AG09319 (cell line): ENCODE measurements at places on chromosomes 16 and 17.

DNA sequence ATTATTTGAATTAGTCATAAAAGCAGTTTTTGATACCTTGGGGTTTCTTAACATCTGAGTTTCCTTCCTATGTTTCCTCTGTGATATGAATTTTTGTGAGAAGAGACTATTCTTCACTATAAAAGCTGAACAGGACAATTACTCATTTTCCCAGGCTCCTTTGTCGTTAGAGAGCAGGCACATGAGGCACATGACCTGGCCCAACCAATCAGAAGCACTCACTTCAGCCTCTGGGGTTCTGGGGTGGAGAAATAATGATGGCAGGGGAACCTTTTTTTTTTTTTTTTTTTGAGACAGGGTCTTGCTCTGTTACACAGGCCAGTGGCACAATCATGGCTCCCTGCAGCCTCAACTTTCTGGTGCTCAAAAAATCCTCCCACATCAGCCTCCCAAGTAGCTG lies 145.5 kb upstream of the ASIC2 start:
- DNase-seq, result no peak

DNA sequence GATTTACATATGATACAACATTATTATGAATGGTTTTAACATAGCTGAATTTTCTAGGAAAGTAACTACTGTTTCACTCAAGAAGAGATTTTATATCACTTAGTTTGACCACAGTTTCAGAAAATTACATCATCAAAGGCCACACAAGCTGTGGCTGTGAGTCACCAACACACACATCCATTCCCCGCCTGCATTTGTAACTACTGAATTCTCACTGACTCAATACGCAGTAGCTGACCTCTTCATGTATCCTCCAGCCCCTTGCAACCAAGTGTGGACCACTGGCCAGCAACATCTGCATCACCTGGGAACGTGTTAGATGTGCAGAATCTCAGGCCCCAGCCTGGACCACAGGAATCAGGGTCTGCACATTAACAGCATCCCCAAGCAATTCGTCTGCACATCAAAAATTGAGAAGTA lies 197.6 kb downstream of the XYLT1 start:
- peak; percentile 68 for DNase-seq

GRCh38 chr17:15238676-15239422 lies 26.3 kb downstream of the PMP22 start:
- DNase-seq, result no peak

GRCh38 chr17:32575852-32576251 lies 89.1 kb downstream of the CDK5R1 start:
- DNase-seq, result no peak

GRCh38 chr17:51121620-51122472 lies 1.2 kb upstream of the SPAG9 start:
- DNase-seq, result peak; percentile 64

DNA sequence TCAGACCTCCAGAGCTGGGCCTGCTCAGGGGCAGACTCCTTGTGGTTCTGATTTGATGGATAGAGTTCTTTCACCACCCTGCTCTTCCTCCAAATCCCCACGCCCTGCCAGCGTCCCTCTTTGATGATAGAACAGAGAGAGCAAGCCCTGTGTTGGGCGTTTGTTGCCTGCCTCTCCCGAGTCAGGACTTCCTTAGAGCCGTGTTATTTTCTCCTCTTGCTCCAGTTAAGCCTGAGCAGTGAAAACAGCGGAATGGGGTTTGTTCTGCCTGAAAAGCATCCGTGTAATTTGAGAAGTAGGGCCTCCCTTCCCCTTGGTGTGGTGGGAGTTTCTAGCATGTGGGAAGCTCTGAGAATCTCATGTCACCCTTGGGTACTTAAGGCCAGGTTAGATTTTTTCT lies 22.1 kb downstream of the TMEM94 start:
- no peak for DNase-seq

GRCh38 chr17:77451245-77451893 lies 310.6 kb downstream of the SEC14L1 start:
- DNase-seq, result no peak

GRCh38 chr17:6981426-6981825 lies 14.4 kb upstream of the ALOX12 start:
- DNase-seq, result no peak

DNA sequence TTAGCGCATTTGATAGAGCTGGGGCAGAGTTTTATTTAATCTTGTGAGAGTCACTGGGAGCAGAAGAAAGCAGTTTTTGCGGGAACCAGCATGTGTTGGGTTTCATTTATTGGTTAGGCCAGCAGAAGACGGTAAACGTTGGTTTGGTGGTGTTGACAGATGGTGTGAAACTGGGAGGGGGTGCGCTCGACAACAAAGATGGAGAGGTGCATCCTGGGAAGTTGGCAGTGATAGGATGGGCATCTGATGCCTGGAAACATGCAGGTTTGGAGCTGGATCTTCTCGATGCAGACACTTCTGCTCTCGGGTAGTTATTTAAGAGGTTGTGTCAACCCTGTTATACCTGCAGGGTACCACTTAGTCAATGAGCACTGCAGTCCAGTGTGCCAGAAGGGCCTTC lies 24.9 kb upstream of the CLEC18A start:
- DNase-seq, result no peak

GRCh38 chr16:50388496-50388895 lies 19.7 kb upstream of the BRD7 start:
- no peak for DNase-seq

DNA sequence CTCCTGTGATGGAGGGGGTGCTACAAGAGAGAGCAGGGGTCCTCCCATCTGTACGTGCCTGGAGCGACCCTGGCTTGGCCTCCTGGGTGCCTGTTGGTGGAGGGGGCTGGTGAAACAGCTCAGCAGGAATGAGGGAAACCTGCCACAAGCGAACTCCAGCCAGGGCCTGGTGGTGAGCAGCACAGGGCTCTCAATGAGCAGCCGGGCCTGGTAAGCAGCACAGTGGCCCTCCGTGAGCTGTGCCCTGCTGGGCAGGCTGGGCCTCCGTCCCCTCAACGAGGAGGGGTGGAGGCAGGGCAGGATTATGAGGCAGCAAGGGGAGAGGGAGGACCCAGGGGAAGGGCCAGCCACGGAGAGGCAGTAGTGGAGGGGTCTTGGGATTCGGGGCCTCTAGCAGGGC lies 101.9 kb downstream of the SDK2 start:
- DNase-seq, result no peak

DNA sequence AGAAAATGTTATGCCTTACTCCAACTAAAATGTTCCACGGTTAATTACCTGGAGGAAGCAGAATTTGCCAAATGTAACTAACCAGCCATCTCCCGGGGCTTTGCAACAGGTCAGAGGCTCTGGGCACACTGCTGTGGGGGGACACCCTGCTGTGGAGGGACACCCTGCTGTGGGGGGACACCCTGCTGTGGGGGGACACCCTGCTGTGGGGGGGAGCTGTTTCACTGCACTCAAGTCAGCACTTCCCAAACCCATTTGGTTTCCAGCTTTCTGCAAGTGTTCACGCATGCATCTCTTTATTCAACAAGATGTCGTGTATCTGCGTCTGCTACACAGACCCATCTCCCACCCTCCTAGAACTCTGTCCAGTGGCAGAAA lies 239.5 kb downstream of the C16orf95 start:
- DNase-seq, result no peak

DNA sequence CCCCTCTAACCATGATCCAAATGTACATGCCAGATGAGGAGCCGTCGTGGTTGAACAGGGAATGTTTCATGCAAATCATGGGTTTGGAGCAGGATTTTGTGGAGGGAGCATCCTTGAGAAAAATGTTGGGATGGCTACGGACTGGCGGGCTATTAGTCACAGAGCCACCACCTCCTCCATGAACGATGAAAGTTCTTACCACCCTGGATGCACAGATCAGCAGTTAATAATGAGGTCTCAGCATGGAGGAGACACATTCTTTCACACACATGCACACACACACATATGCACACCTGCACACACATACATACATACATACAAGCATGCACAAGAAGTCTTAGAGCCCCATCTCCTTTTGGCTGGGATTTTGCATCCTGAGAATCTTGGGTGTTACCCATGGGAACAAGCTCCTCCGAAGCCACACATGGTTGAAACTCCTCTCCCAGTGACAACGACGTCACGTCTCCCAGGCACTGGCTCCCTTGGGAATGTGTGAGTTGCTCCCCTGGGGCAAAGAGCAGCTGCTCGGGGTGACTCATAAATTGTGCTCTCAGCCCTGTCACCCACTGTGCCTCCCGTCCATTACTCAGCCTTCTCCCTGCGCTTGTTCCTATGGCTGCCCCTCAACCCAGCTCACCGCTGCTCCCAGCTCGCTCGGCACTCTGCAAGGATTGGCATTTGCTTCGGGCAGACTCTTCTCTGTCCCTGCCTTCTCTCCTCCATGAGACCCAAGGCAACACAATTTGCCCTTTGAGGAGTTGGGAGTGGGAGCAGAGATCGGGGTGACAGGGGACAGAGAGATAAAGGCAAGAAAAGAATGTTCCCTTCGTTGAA lies 344.6 kb downstream of the SOX9 start:
- peak; percentile 10 for DNase-seq

DNA sequence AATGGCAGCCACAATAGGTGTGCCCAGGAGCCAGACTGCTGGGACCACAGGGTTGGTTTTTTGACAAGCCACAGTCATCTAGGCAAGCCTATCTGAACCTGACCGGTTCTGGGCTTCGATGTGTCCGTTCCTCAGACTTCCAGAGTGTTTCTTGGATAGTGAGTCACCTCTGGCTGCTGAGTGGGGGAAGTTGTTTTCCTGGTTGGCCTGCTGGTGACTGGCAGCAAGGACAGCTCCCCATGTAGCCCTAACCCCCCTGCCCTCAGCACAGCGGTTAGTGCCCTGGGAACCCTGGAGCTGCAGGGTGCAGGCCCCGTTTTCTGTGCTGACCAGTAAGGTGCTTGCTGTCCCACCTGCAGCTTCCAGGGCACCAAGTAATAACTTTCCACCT lies 65.5 kb downstream of the PLD6 start:
- no peak for DNase-seq

GRCh38 chr16:85345129-85345639 lies 232.9 kb upstream of the CIBAR2 start:
- DNase-seq, result no peak

GRCh38 chr17:329784-330420 lies 22.7 kb downstream of the RPH3AL start:
- DNase-seq, result no peak

DNA sequence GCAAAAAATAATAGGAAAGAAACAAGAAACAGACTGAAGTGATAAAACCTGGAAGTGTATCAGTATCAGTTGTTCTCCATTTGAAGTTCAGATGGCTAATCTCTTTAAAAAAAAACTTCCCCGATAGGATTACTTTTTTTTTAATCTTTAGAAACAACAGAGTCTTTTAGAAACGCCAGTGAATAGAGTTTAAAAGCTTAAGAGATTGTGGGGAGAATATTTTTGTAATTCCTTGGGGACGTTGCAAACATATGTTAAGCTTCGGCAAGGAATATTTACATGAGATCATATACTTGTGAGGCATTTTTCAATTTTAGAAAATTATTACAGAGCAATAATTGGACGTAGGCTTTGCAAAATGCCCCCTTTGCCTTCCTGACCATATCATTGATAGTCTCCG lies 13.2 kb downstream of the MAF start:
- DNase-seq, result no peak

GRCh38 chr17:76297436-76297835 lies 10.6 kb downstream of the QRICH2 start:
- no peak for DNase-seq

DNA sequence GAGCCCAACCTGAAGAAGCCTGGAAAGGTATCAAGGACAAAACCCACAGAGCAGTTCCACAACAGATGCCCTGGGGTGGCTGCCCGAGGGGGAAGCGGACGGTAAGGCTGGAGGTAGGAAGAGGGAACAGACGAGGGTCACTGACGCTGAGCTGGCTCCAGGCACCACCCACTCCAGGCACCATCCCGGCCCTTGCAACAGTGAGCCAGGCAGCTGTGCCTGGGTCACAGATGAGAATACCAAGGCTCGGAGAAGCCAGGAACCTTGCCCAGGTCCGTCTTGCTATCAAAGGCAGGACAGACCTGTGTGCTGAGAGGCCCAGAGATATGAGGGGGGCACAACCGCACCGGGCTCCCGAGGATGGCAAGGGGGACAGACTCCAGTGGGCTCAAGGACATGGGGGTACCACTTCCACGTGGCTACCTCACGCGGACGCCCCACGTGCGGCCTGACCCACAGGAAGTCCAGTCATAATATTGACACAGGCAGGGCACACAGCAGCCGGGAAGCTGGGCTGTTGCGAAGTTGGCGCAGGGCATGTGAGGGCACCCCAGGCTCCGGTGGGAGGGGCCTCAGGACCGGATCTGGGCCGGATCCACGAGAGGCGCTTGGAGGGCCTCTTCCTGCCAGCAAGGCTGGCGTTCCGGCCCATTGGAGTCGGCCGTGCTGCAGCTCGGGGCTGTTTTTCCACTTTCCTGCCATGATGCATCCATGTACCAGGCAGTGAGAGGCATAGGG lies 29.9 kb downstream of the PEMT start:
- no peak for DNase-seq

DNA sequence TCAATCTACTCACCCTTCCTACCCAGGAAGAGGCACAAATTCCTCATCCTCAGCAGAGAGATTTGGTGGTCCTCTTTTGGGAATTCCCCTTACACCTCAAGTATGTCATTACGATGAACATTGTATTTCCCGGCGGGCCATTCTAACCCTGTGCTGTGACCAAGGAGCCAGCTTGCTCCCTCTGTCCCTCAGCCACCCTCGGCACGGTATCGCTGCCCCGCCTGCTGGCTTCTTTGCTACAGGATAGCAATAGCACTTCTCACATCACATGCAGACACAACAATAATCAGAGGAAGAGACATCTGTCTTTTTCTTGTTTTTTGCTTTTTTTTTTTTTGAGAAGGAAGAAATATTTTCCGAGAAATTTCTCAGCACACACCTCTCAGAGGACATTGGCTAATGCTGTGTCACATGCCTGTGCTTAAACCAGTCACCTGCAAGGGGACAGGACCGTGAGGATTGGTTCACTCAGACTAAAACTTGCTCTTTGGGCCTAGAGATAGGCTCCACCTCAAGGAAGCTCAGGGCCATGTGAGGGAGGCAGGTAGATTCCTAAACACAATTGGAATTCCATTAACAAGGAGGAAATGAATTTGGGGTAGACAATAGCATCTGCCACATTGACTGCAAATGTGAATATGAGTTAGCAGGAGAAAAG lies 41.2 kb downstream of the TMC5 start:
- DNase-seq, result no peak

GRCh38 chr16:11071829-11072228 lies 127.5 kb downstream of the CLEC16A start:
- no peak for DNase-seq

DNA sequence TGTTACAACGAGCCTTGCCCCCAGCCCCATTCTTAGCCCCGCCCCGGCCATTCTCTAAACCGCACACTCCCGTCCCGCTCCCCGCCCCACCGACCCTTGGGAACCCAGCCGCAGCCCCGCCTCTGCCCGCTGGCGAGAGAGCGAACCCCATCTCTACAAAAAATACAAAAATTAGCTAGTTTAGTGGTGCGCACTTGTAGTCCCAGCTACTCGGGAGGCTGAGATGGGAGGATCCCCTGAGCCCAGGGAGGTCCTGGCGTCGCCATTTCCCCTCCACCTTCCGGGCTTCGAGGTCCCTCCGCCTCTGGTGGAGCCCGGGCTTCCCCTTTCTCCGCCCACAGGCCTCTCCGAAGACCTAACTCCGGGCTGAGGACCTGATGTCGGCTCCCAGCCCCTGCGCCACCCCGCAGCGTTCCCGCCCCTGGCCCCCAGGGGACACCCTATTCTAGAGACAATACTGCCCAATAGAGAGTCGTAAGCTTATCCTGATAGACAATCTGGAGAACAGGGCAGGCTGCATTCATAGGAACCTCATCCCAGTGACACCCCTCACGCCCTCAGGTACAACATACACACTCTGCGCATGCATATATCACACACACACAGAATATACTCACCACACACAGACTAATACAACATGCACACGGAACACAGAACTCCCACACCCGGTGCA lies 480 bp upstream of the PROCA1 start:
- no peak for DNase-seq

- DNase-seq, result no peak
Measured at GRCh38 chr17:2214047-2214928, 89.3 kb downstream of the SMG6 start.
